ENCODE measurements at places on chromosomes 1 and 21.

DNA sequence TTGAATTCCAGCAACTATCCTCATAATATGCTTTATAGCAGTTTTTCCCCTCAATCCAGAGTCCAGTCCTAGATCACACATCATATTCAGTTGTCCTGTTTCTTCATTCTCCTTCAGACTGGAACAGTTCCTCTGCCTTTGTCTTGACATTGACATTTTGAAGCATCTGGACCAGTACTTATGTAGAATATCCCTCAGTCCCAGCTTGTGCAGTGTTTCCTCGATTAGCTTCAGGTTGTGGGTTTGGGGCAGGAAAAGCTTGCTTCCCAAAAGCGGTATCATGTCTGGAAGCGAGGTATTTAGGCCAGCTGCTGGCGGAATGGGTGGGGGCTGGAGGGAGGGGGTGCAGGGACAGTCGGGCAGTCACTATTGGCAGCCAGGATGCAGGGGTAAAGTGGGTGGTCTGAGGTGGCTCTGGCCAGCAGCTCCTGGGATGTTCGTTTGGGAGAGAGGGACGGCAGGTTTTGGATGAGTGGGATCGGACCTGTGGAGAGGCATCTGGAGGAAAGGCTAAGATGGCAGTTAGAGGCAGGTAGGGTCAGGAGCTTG is 6.5 kb downstream of the THEMIS2 start:
- DNase-seq, result no peak

- DNase-seq, result no peak
These were observed 164.9 kb downstream of the DYRK1A start for GRCh38 chr21:37531431-37531932.

- DNase-seq, result no peak
These were observed 5.0 kb upstream of the PLXNA2 start for GRCh38 chr1:208248991-208249696.

DNA sequence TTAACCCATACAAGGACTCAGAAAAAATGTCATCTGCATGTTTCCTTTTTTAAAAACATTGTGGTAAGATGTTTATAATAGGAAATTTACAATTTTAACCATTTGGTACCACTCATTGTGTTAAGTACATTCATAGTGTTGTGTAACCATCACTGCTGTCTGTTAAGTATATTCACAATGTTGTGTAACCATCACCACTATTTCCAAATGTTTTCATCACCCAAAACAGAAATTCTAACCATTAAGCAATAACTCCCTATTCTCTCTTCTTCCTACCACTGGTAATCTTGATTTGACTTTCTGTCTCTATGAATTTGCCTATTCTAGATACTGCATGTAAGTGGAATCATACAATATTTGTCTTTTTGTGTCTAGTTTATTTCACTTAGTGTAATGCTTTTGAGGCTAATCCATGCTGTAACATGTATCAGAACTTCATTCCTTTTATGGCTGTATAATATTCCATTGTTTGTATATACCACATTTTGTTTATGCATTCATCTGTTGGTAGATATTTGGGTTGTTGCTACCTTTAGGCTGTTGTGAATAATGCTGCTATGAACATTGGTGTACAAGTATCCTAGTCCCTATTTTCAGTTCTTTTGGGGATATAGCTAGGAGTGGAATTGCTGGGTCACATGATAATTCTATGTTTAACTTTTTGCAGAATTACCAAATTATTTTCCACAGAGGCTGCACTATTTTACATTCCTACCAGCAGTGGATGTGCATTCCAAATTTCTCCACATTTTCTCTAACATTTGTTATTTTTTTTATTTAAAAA is 14.1 kb downstream of the HIPK1 start:
- no peak for DNase-seq

DNA sequence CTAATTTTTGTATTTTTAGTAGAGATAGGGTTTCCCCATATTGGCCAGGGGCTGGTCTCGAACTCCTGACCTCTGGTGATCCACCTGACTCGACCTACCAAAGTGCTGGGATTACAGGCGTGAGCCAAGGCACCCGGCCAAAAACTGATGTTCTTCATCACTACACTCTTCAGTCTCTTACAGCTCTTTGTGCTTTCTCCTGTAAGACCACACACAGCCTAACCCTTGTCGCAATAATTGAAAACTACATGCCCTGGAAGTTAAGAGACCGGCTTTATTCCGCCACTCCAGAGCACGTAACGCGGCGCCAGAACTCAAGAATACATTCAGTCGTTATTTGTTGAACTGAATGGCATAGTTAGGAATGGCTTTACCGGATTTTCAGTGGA is 552 bp downstream of the GPATCH4 start:
- no peak for DNase-seq

DNA sequence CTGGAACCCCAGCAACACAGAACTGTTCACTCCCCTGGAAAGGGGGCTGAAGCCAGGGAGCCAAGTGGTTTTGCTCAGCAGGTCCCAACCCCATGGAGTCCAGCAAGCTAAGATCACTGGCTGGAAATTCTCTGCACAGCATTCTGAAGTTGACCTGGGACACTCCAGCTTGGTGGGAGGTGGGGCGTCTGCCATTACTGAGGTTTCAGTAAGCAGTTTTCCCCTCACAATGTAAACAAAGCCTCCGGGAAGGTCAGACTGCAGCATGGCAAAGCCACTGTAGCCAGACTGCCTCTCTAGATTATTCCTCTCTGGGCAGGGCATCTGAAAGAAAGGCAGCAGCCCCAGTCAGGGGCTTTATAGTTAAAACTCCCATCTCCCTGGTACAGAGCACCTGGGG is 59.7 kb downstream of the INKA2 start:
- no peak for DNase-seq

DNA sequence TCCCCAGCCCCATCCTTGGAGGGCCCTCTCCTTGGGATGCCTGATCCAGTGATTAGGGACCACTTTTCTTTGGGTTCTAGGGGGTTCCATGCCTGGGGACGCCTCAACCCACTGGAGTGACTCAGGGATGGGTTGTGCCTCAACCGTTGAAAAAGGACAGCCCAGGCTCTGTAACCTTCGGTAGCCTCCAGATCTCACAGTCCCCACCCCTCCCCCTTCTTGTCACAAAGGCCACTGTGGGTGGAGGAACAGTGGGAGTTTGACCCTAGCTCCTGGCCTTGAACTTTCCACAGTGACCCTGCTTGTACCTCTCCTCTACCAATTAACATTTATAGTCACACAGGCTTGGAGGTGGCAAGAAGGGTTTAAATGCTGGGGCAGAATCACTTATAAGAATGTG is 2.6 kb upstream of the RORC start:
- no peak for DNase-seq

DNA sequence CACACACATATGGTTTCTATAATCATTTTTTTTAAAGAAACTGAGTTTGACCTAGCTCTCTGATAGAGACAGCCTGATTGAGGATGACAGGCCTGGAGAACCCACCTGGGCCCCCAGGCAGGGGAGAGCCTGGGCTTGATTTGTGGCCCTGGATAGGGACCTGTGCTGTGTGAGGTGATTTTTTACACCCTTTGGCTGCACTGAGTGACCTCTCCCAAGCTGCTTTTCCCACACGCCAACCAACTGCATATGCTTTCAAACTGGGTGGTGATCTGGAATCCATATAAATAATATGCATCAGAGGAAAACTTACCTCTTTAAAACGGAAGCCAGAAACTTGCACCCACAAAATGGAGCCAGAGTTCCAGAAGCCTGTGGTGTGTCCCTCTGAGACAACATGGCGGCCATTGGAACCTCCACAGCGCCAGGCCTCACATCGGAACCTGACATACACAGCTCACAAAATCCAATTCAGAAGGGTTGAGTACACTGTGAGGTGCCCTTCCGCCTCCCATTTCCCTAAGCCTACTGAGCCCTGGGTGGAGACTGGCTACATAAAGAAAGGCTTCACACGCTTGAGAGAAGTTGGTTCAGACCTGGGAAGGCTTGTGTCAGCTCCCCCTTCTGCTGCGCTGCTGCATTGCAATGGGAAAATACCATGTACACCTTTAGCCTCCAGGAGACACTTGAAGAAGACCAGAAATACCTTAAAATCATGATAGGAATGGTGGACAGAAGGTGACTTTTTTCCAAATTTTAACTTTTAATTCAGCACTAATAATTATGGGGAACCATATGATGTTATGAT is 160.7 kb downstream of the HHIPL2 start:
- no peak for DNase-seq

GRCh38 chr1:160053548-160054365 is 16.2 kb downstream of the KCNJ10 start:
- no peak for DNase-seq

GRCh38 chr1:230099465-230099864 is 32.4 kb downstream of the GALNT2 start:
- no peak for DNase-seq

- DNase-seq, result no peak
These were observed 94.4 kb downstream of the PATJ start for GRCh38 chr1:61836649-61837048.

GRCh38 chr1:18234790-18235242 is 127.2 kb downstream of the IGSF21 start:
- DNase-seq, result no peak

- no peak for DNase-seq
These were observed 2.7 kb upstream of the PLOD1 start for GRCh38 chr1:11931845-11932244.
